CD4-positive, alpha-beta T cell treated with Interleukin-17A for 1 hour (primary cell): ENCODE measurements at places on chromosomes 13 and 19.
A peak's percentile ranks its signal among the peaks of the same experiment; 100 is the strongest.

GRCh38 chr13:27374650-27375049, 49.8 kb upstream of the GTF3A start:
- peak; percentile 67 for DNase-seq

GRCh38 chr19:46076951-46077814, 36.4 kb upstream of the IGFL4 start:
- DNase-seq: peak; percentile 17

DNA sequence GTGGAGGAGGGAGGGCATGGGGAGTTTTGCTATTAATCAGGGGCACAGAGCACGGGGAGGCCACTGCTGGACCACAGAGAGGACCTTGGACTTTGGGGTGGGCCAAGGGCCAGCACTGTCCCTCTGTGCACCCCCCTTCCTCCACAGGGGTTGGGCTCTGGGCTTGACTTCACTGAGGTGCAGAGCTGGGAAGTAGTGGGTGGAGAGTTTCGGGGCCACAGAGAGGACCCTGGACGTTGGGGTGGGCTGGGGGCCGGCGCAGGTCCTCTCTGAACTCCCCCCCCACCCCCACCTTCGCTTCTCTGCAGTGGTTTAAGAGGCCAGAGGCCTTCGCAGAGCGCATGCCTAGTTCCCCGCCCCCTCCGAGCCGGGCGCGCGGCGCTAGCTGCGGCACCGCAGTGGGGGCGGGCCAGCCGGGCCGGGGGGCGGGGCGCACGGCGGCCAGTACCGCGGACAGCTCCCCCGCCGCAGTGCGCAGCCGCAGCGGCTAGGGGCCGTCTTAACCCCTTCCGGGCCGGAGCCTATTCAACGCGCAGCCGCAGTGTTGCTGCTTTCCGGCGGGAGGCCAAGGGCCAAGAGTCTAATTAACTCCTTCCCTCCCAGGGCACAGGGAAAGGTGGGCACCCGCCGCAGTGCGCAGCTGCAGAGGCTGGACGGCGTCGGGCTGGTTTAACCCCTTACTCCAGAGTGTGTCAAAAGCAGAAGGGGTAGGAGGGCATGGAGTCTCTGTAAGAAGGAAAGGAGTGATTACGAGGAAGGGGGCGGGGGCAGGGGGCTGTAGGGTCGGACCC, 3.7 kb downstream of the KCNC3 start:
- peak; percentile 68 for DNase-seq

GRCh38 chr13:73419186-73419585, 360.4 kb downstream of the KLF5 start:
- no peak for DNase-seq

DNA sequence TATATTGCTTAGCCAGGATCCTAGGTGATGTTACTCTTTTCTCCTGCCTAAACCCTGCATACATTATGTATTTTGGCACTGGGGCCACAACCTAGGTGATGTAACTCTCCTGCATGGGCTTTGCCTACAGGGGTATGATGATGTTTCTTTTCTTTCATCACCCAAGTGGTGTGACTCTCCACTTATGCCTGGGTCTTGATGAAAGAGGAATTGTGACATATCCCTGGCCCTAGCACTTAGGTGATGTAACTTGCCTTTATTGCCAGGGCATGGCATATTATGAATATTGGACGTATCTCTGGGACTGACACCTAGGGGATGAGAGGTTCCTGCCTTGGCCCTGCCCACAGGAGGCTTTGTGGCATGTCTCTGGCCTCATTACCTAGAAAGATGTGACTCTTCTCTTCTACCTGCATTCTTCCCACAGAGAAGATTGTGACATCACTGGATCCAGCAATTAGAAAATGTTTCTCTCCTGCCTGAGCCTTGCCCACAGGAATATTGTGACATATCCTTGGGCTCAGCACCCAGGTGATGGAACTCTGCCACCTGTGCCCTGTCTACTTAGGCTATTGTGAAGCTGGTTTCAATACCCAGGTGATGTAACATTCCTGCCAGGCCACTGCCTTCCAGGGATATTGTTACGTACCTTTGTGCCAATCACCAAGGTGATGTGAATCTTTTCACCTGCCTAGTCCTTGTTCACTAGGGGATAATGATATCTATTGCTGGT, 27.3 kb upstream of the ZNF254 start:
- DNase-seq: no peak

GRCh38 chr13:23570921-23571315, 706 bp downstream of the TNFRSF19 start:
- DNase-seq: no peak

GRCh38 chr13:47647001-47647400, 354.1 kb downstream of the SUCLA2 start:
- no peak for DNase-seq

DNA sequence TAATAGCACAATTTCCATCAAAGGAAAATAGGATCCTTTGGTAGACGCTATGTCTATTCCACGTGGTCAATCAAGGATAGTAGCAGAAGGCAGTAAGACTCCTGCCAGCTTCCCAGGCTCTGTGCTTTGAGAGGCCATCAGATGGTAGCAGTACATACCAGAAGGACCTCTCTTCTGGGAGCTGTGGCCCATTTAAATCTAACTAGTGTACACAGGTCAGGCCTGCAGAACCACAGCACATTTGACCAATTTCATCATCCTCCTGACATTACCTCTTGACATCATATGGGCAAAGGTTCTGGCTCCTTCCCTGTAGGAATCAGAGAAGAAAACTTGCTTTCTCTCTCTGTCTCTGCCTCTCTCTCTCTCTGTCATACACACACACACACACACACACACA, 229.6 kb upstream of the HTR2A start:
- no peak for DNase-seq

DNA sequence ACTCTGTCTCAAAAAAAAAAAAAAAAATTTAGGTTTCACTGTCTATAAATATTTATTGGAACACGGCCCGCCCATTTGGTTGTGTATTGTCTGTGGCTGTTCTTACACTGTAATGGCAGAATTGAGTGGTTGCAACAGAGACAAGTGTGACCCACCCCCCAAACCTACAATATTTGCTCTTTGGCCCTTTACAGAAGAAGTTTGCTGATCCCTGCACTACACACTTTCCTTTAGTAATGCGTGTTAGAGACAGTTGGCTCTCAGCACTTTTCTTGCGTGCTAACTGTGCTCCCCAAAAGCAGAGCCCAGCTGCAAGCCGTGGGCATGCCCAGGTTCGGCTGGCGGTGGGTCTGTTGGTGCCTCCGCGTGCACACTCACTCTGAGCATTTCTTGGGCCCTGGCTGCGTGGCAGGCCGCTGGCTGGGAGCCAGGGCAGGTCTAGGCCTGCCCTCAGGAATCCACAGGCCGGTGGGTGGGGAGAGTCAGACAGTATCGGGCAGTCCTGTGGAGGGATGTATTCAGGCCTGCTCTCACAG, 72.6 kb downstream of the SIPA1L3 start:
- DNase-seq: no peak

- no peak for DNase-seq
Measured at GRCh38 chr13:30074955-30075614, 224.7 kb upstream of the UBL3 start.

DNA sequence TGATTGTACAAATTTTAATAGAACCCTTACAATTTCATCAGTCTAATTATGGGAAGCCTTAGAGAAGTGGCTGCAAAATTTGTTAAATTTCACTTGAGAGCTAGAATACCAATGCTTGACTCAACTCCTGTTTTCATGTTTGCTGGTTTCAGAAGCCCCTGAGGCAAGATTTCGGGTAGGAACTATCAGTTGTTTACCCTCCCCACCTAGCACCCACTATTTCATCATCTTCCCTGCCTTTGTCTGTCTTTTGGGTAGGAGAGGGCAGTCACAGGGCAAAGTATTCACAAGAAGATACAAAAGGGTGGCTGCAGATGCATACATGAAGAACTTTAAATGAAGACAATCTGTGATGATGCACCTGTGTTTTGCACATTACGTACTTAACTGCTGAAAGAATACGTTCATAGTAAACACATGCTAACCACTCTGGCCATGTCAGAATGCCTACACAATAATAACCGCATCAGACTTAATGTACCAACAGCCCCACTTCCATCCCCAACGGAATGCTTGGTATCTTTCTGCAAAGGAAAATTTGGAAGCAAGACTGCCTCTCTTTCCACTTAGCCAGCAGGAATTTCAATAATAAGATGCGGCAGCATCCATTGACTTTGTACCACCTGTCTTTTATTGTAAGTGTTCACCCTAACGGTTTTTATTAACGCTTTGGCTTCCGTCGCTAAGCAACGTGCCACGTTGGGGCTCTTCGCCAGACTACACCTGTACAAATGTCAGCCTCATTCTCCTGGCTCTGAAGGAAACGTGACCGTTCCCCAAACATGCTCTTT, 30.4 kb downstream of the TPT1 start:
- DNase-seq: no peak

GRCh38 chr19:45099467-45100191, 6.7 kb downstream of the PPP1R37 start:
- no peak for DNase-seq

- no peak for DNase-seq
Measured at GRCh38 chr13:66414066-66414800, 815.9 kb downstream of the PCDH9 start.

DNA sequence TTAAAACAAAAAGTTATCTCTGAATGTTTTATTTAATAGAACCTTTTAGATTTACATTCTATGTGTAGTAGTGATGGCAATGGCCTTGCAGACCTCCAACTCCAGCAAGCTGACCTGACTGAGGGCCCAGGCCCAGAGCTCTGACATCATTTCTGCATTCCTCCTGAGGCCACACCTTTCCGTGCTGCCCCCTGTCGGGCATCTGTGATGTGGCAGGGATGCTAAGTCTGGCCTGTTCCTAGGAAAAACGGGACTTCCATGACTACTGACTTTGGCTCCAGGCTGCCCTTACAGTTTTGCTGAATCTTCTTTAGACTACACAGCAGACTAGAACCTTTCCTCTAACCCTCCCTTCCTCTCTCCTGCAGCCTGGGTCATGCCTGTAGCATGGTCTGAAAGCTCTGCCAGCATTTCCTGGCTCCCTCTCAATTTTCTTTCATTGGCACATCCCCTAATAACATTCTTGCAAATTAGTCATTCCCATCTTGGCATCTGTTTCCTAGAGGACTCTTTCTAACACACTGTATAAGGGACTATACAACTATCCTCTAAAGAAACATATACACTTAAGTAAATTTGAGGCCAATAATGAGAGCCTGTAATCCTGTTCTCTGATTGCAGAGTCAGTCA, 249.1 kb downstream of the GPC5 start:
- DNase-seq: no peak

DNA sequence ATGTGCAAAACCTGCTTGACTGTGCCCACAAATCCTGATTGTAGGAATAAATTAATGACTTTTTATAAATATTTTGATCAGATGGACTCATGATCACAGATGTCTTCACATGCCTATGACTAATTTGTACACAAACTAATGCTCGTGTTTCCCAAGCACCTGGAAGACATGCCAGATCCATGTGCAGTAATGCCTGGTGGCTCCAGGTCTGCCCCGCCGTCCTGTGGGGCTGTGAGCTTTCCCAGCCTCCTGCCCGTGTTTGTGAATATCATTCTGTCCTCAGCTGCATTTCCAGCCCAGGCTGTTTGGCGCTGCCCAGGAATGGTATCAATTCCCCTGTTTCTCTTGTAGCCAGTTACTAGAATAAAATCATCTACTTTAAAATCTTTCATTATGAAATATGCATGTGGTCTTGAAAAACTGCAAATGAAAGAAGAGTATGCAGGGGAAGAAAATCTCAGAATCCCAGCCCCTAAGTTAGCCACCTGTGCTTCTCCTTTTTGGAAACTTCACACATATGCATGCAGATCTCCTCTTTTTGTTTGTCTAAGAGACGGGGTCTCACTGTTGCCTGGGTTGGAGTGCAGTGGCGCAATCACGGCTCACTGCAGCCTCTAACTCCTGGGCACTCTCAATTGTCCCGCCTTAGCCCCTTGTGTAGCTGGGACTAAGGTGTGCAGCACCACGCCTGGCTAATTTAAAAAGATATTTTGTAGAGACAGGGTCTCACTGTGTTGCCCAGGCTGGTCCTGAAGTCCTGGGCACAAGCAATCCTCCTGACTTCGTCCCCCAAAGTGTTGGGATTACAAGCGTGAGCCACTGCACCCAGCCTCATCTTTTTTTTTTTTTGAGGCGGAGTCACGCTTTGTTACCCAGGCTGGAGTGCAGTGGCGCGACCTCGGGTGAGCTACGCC, 6.2 kb downstream of the RPL28 start:
- DNase-seq: no peak

DNA sequence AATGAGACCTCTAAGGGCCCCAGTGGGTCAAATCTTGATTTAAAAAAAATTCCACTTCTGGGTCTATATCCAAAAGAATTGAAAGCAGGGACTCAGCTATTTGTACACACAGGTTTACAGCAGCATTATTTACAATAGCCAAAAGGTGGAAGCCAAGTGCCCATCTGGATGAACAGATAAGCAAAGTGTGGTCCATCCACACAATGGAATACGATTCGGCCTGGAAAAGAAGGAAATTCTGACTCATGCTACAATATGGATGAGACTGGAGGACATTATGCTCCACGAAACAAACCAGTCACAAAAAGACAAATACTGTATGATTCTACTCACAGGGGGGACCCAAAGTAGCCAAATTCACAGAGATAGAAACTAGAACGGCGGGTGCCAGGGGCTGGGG, 76.7 kb downstream of the CACNA1A start:
- no peak for DNase-seq

GRCh38 chr19:57002710-57003109, 117.1 kb upstream of the USP29 start:
- DNase-seq: no peak

DNA sequence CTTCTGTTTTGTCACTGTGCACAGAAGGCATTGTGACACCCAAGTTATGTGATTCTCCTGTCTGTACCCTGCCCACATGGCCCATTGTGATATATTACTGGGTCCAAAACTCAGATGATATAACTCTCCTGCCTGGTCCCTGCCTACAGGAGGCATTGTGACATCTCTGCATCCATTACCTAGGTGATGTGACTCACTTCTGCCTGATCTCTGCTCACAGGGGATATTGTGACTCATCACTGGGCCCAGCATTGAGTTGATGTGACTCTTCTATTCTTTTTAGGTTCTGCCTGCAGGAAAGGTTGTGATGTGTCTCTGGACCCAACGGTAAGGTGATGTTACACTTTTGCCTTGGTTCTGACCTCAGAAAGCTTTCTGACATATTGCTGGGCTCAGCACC, 67.9 kb upstream of the ZNF724 start:
- no peak for DNase-seq

DNA sequence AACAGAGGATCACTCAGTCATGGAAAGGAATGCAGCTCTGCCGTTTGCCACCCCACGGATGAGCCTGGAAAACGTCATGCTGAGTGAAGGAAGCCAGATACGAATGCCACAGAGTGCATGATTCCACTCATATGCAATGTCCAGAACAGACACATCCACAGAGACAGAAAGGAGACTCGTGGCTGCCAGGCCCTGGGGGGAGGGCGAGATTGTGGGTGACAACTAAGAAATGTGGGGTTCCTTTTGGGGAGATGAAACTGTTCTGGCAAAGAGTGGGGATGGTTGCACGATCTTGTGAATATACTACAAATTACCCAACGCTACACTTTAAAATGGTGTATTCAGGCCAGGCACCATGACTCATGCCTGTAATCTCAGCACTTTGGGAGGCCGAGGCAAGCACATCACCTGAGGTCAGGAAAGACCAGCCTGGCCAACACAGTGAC, 27.2 kb upstream of the NAPA start:
- no peak for DNase-seq
